Left lung (tissue), 14 donors: ENCODE measurements at places on chromosomes 11 and 22.

DNA sequence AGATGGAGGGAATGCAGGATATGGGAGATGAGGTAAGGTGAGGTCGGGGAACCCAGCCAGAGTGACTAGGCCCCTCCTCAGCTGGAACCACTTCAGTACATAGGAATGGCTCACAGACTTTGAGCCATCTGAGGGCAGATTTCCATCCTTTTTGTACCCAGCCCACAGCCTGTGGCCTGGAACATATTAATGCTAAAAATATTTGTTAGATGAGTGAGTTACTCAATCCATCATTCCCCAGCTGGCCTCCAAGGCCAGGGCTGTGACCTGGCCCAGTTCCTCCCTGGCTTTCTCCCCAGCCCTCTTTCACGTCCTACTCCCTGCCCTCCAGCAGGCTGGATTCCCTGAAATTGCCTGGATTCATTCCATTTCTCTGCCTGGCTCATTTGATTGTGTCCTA lies 57.2 kb upstream of the PRDM11 start:
- no peak for DNase-seq

- no peak for DNase-seq
These were observed 15.0 kb downstream of the POGLUT3 start for GRCh38 chr11:108483163-108483562.

- no peak for DNase-seq
These were observed 488.6 kb downstream of the METTL15 start for GRCh38 chr11:28596816-28597215.

DNA sequence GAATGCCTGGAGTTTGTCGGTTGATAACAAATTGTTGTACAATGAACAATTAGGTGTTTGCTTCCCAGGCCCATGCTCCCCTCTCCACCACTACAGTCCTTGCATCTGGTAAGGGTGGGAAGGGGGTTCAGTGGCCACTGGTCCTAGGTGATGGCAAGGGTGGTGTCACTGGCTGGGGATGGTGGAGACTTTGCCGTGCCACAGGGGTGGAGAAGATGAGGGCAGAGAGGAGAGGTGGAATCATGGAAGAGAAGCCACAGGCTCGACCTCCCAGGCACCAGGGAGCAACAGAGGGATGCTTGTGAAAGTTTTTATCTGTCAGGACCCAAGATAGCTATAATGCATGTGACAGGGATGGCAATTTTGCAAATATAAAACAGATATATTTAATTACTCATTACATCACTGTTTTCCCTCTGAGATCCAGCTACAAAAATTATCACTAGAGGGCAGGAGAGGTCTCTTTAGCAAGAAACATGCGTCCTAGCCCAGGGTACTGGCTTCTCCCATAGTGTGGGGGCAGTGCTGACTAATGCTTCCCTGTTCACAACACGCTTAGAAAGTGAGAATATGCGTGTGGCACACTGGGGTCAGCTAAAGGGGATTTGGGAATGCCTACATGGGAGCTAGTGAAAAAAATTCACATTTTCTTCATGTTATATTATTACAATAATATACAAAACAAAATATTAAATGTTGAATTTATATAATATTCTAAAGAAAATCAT lies 49.0 kb upstream of the AMPD3 start:
- no peak for DNase-seq

DNA sequence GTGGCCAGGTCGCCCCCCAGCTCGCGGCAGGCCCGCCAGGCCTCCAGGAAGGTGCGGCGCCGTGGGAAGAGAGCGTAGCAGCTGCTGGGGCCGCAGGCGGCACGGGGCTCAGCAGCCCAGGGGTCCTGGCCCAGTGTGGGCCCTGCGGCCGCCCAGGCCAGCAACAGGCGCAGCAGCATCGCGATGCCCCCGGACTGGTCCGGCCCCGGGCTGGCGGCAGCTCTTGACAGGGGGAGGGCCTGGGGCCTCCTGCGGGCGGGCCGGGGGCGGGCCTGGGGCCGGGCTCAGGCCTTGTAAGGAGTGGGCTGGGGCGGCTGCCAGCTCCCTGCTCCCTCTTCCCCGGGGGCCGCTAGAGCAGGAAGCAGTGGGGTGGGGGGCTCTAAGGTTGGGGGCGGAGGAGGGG lies at the start of gene CD248:
CD248 (minus strand) TSS at position 196 of the 403 bp plus-strand sequence; CDS start at position 179, 17 bp downstream.
- peak; percentile 86 for DNase-seq

DNA sequence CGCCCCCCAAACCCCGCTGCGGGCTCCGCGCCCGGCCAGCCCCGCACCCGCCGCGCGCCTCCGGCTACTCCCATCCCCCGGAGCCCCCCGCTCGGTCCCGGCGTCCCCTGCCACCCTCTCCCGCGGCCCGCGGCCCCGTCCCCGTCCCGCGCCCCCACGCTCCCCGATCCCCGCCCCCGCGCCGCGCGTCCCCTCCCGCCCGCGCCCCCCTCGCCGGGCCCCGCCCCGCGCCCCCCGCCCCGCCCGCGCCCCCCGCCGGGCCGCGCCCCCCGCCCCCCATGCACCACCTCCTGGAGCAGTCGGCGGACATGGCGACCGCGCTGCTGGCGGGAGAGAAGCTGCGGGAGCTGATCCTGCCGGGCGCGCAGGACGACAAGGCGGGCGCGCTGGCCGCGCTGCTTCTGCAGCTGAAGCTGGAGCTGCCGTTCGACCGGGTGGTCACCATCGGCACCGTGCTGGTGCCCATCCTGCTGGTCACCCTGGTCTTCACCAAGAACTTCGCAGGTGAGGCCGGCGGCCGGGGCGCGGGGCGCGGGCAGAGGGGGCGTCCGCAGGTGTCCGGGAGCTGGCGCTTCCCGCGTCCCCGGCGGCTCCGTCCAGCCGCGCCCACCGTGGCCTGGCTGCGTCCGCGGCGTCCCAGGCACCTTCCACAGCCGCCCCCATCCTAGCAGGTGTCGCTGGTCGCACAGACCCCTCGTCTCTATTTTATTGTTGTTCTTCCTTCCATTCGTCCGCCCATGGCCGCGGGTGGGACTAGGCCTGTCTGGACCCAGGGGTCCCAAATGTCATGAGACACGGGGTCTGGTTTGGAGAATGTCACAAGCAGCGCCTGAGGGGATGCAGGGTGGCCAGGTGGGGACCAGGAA lies at the start of gene PANX2:
PANX2 (plus strand) TSS at position 279 of the 866 bp plus-strand sequence; CDS start at position 279, 0 bp downstream.
- DNase-seq, result peak; percentile 34

- DNase-seq, result no peak
These were observed 36.7 kb downstream of the PPFIA1 start for GRCh38 chr11:70307176-70307575.

DNA sequence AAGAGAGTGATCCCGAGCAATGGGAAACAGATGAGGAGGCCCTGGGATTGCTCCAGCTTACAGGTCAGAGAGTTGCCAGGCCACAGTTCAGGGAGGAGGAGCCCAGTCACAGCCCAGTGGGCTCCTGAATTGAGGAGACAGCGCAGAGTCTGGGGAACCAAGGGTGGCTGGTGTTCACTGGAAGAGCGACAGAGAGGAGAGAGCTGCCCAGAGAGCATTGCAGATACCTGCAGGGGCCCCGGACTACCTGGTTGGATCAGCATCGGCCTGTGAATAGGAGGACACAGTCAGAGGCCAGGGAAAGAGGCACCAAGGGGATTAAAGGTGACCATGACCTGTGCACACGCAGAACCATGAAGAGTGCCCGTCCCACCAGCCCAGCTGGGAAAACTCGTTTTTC lies 648.6 kb downstream of the TBC1D22A start:
- no peak for DNase-seq

DNA sequence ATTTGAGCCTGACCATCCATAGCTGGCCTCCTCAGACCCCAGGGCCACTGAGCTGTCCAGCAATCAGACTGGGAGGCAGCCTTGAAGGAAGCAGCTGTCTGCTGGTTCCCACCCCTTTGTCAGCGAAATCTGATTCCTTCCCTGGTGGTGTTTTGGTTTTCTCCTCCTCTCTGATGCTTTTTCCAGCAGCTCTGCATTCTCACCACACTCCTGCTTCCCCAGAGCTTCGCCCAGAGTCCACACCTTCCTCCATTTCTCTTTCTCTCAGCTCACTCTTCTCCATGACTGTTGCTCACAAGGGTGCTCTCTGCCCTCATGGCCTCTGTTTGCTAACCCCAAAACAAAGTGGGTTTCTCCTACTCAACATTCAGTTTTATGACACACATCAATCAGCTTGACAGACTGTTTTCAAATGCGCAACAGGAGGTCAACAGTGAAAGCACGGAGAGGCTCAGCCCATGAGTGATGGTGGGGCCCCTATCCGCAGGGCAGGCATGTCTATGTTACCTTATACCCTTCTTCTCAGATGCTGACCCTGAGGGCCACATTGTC lies 130.6 kb upstream of the MTNR1B start:
- no peak for DNase-seq

- no peak for DNase-seq
These were observed 114.4 kb upstream of the API5 start for GRCh38 chr11:43197379-43197778.
